ENCODE measurements at places on chromosomes 2 and 18.

DNA sequence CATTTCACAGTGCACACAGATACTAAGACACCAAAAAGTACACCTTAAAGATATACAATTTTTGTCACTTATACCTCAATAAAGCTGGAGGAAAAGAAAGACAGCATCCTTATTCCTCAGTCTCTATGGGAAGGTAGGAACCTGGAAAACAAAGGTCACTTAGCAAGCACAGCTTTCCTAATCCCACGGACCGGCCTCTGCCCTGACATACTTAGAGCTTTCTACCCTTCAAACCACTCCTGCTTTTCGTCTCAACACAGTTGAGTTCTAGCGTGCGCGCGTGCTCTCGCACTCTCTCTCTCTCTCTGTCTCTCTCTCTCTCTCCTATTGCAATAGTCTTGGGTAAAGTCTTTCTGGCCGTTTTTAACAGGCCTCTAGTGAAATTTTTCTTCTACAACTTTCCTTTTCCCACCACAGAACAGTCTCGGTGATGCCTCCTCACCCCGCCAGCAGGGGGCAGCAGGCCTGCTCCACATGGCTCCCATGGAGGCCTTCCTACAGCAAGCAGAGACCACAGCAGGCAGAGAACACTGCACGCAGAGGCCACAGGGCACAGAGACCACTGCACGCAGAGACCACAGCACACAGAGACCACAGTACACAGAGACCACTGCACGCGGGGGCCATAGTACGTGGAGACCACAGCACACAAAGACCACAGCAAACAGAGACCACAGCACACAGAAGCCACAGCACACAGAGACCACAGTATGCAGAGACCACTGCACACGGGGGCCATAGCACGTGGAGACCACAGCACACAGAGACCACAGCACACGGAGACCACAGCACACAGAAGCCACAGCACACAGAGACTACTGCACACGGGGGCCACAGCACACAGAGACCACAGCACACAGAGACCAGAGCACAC is 106.9 kb downstream of the FBXO15 start:
- DNase-seq, result peak; percentile 56

GRCh38 chr2:19104503-19104902 is 253.9 kb downstream of the OSR1 start:
- DNase-seq, result no peak

- DNase-seq, result no peak
Observed at GRCh38 chr2:168710754-168711467, 91.5 kb upstream of the NOSTRIN start.

DNA sequence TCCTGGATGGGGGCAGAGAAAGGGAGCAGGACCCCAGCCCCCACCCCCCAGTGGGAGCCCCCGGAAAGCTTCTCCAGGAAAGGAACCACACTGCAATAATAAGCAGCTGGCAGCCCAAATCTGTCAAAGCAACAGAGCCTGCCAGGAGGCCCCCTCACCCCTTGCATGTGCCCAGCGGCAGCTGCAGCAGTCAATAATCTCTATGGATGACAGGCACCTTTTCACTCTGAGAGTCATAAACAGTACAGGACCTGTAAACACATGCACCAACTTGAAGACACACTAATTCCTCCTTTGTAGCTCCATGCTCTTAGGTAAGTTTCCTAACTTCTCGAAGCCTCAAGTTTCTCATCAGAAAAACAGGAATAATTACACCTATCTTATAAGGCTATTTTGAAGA is 26.2 kb upstream of the KDM3A start:
- DNase-seq, result no peak

DNA sequence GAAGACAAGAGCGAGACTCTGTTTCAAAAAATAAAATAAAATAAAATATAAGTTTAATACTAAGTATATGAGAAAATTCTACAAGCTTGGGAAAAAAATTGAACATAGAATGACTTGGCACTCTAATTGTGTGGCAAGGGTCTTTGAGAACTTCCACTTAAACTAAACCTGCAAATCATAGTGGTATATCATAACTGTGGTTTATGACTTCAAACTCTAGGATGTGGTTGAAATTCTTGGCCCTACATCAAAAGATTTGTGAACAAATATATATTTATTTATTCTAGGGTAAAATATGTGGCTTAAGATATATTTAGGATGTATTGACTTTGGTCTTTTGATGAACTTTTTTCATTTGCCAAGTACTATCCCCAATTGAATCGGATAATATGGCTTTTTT is 3.1 kb upstream of the FAM171B start:
- no peak for DNase-seq

GRCh38 chr18:51614033-51614432 is 416.6 kb upstream of the MEX3C start:
- DNase-seq, result no peak

DNA sequence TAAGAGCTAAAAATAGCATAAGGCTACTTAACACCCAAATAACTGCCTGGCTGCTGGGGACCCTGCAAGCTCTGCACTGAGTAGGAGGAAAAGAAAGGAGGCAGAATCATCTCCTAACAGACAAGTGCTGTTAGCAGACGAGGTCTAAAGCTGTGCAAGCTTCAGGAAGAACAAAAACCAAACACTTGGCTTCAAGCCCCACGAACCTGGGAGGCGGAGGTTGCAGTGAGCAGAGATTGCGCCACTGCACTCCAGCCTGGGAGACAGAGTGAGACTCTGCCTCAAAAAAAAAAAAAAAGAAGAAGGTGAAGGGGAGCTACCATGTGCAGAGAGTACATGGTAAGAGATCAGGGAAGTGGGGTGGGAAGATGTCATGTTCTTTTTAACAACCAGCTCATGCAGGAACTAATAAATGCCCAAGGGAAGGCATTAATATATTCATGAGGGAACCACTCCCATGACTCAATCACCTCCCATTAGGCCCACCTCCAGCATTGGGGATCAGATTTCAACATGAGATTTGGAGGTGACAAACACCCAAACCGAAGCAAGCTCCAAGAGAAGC is 28.8 kb upstream of the INO80C start:
- DNase-seq, result no peak

DNA sequence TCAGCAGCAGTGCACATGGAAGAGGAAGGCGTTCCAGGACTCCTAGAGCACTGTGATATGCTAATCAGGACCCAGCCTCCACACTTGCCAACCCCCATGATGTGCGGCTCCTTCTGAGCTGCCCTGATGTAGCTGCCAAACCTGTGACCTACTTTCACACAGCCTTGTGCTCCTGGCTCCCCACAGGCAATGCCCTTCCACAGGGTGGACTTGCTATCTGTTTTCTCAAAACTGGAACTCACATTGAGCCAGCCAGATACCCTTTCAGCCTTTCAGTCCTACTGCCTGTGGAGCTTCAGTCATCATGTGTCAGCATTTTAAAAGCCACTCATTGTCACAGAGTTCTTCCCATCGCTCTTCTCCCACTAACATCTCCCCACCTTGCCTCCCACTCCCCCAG is 181.6 kb downstream of the AFF3 start:
- no peak for DNase-seq

GRCh38 chr2:172361360-172361759 is 66.0 kb upstream of the ITGA6 start:
- DNase-seq, result no peak

GRCh38 chr2:144519934-144520731 is at the start of gene ZEB2:
Gene ZEB2 (minus strand): TSS chr2:144520119. CDS start chr2:144517350, 2,769 bp downstream.
- no peak for DNase-seq

DNA sequence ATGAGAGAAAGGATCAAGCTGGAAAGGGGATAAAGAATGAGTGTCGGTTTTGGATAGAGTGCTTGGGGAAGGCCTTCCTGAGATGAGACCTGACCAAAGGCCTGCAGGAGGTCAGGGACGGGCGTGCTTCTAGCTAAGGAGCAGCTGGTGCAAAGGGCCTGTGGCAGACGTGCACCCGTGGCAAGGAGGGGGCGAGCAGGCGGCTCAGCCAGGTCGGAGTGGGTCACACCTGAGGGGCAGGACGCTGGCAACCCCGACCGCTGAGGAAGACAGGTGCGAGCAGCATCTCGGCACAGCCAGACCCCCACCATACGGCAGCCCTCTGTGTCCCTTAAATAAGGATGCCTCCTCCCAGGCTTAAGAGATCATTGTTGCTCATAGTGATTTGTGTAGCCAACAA is 48.1 kb downstream of the ODC1 start:
- DNase-seq, result no peak

GRCh38 chr2:158509928-158510797 is 53.4 kb downstream of the PKP4 start:
- DNase-seq, result no peak

GRCh38 chr2:200922439-200922838 is 33.3 kb downstream of the NIF3L1 start:
- DNase-seq, result no peak

GRCh38 chr2:136124805-136125204 is 6.9 kb upstream of the CXCR4 start:
- no peak for DNase-seq

DNA sequence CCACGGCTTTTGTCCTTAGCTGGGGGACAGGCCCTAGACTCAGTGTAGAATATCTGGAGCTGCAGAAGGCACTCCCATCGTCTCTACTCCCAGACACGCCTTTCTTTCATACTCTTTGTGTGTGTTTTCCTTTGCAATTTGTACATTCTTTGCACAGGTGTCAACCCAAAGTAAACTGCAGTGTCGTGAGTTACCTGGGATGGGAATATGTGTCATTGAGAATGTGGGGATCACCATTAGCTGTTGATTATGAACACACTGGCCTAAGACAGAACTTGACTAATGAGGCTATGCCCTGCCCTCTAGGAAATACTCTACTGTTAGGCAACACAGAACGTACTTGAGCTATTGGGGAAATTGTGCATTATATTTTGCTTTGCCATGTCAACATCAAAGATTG is 233.3 kb downstream of the SETBP1 start:
- no peak for DNase-seq

GRCh38 chr2:9554921-9555296 is 721 bp downstream of the ADAM17 start:
- no peak for DNase-seq

DNA sequence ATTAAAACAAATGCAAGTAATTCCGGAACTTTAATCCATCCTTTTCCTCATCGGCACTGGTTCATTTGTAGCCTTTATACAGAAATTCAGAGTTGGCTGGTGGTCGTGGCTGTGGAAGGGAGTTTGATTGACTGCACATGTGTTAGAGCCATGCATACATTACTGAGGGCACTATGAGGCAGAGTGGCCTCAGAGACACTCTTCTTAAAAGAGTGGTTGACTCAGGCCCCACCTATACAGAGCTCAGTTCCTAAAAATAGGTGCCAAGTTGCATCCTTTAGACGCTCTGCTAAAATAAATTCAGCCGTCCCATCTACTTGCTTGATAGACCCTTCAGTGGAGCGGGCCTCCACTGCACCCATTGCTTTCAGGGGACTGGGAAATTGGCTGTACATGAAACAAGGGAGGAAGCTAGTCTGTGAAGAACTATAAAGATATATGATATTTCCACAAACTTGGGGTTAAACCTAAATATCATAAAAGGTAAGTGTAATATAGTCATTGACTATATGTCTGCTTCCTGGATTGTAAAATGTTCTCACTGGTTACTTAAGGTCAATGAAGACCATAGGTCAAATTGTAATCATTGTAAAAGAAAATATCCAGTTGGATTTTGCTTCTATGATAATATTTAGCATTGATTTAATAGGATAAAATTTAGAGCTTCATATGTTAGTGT is 298.9 kb downstream of the XIRP2 start:
- DNase-seq, result no peak

DNA sequence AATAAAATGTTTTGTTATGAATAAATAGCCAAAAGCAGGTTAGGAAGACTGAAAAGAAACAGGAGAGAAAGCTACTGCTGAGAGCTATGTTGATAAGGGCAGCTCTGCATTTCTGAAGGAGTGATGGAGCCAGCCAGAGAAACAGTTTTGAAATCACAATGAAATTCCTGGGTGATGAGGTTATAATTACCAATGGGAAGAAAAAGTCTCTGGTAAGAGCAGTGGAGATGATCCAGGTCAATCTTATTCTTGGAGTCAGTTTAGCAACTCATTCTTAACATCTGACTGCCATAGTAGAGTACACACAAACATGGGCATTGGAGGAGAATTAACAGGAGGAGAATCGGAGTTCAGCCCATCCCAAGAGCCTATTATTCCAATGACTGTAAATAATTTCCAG is 2.4 kb downstream of the ALKAL2 start:
- DNase-seq, result no peak
